ENCODE measurements at places on chromosomes 7 and 10.

- no peak for DNase-seq
These were observed 202.0 kb upstream of the SEMA3E start for GRCh38 chr7:83850941-83851340.

- no peak for DNase-seq
These were observed 27.2 kb downstream of the TAS2R41 start for GRCh38 chr7:143504937-143505297.

- no peak for DNase-seq
These were observed 36.5 kb downstream of the JMJD1C start for GRCh38 chr10:63429281-63429680.

DNA sequence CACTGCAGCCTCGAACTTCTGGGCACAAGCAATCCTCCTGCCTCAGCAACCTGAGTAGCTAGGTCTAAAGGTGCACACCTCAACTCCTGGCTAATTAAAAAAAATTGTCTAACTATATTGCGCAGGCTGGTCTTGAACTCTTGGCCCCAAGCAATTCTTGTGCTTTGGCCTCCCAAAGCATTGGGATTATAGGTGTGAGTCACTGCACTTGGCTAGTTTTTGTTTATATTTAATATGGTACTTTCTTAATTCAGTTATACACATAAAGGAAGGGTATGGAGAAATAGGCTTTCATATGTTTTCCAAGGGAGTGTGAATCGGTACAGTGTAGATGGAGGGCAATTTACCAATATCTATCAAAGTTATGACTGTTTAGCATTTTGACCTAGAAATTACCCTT lies 20.4 kb downstream of the NPVF start:
- DNase-seq = no peak

DNA sequence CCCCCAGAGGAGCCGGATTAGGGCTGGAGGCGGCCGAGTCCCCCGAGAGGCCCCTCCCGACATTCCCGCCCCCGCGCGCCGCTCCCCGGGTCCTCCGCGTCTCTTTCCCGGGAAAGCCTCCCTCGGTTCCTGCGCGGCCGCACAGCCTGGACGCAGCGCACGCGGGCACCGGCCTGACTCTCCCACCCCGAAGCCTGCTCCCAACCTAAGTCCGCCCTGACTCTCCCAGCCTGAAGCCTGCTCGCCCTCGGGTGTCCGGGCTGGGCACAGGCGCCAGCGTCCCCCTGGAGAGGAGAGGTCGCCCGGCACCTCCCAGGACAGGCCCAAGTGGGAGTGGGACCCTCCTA lies 441 bp upstream of the VENTX start:
- DNase-seq = no peak

- no peak for DNase-seq
These were observed 24.9 kb downstream of the LRRC20 start for GRCh38 chr10:70357565-70357964.

- no peak for DNase-seq
These were observed 149.2 kb downstream of the TRIL start for GRCh38 chr7:28808796-28809533.

All from stimulated activated CD4-positive, alpha-beta T cell treated with anti-CD3 and anti-CD28 coated beads, TNF-alpha, amount 100 ng/mL, for 4 hours (primary cell).